ENCODE measurements at places on chromosomes 5 and 9.

GRCh38 chr9:96242811-96243210 is 59.2 kb downstream of the HSD17B3 start:
- no peak for DNase-seq

DNA sequence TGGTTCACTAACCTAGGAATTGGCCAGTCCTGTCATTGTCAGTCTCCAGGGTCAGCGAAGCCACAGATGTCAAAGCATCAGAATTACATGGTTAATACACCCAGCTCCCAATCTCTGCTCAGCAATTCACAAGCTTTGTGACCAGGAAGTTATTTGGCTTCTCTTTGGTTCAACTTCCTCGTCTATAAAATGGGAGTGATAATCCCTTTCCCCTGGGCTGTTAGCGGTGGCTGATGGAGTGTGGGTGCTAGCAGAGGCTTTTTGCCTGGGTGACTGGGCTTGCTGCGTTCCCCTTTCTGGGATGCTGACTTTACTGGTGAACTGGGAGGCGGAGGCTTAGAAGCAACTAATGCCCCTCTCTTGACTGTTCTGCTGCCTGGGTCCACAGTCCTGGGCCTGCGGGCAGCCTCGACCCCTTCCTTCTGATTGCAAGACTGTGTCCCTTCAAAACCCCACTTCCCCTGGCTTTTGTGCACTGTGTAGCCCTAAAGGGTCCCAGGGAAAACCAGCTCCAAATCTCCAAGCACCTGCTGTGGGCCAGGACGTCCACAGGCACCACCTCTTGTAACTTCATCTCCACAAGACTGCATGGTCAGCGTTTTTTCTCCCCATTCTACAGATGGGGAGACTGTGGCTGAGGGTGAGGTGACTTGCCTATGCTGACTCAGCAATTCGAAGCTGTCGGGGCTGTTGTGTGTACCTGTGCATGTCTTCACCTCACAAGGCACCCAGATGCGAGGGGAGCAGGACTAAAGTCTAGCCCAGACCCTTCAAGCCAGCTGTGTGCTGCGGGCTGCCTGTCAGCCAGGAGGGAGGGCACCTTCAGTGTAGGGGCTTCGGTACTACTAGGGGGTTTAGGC is 45.2 kb upstream of the NEURL1B start:
- no peak for DNase-seq

DNA sequence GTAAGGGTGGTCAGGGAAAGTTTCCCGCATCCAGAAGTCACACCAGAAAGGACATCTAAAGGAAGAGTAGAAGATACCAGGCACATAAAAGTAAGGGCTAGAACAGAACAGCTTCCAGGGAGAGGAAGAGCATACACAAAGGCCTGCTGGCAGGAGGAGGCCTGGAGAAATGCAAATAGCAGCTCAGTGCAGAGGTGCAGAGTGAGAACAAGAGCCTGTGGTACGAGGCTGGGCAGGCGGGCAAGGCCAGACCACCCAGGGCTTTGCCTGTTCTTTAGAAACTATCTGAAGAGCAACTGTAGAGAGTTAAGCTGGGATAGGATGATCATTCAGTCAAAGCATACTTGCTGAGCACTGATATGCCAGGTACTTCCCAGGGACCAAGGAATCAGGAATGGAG is 115.3 kb downstream of the DROSHA start:
- DNase-seq = no peak

DNA sequence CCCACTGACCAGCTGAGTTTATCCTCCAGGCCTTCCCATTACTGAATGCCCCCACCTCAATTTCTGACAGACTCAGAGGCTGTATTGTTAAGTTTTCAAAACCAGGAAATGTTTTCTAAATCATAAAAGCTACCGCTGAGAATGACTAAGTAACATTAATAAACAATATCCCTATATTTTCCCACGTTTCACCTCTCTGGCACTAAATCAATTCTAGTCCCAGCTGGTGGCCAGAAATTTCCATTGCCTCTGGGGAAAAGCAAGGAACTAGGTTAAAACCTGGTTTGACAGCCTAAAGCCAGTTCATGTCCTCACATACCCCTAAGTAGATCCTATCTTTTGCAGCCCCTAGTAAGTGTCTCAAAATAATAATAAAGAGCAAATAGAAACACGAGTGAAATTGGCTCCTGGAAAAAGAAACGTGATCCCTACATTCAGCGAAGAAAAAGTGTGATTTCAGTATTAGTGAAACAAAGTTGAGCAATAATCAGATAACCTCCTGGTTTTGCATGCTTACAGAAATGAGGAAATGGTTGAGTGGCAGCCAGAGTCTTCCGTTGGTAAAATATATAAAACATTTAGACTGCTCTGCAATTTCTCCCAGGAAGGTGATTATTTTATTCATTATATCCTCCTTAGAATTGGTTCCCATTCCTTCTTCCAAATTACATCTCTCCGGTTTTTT is 110.9 kb downstream of the ESM1 start:
- DNase-seq = no peak

DNA sequence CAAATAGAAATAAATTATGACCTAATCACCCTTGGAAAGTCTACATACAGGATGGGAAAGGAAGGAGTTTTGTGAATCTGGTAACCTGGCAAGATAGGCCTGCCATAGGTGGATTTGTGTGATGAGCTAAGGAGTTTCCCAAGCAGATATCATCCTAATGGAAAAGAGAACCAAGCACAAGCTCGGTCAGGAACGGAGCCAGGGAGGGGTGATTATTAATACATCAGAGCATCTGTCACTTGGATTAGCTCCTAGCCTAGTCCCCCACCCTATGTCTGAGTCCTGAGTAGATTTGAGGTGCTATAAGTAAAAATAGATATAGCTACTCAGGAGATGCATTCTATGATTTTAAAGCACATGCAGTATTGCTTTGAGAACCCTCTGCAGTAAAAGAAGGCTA is 57.3 kb upstream of the SMARCA2 start:
- DNase-seq = no peak

- no peak for DNase-seq
Observed at GRCh38 chr5:120098902-120099535, 365.1 kb upstream of the PRR16 start.

GRCh38 chr9:129486756-129487657 is 133.9 kb downstream of the C9orf50 start:
- DNase-seq = no peak

Data from stimulated activated CD4-positive, alpha-beta T cell treated with anti-CD3 and anti-CD28 coated beads, Interleukin-15, amount 100 ng/mL, for 48 hours (primary cell).